H1 (cell line): ENCODE measurements at places on chromosomes 11 and 22. TPM values are rescaled to one million over a fixed set of nuclear protein-coding genes. Genes with fewer than 3 reads are reported as not detected.

GRCh38 chr11:121249039-121249663 lies 43.4 kb upstream of the SC5D start:
- H3K36me3 ChIP-seq: no peaks in the 10 kb centered on the region
- no peak for DNase-seq
- H3K4me1 ChIP-seq: peaks cover 6% of the 10 kb centered on the region
- H3K27me3 ChIP-seq: no peaks in the 10 kb centered on the region
- no peak overlapping the region for H3K4me3 ChIP-seq

- no peak for DNase-seq
- H3K4me3 ChIP-seq: no peak overlapping the region
- no peaks in the 10 kb centered on the region for H3K36me3 ChIP-seq
- no peak overlapping the region for H3K27ac ChIP-seq
- H3K4me1 ChIP-seq: peaks cover 2% of the 10 kb centered on the region; the same call in 1 of the 2 replicates
Measured at GRCh38 chr11:77440678-77441077, 33.2 kb downstream of the PAK1 start.

- no peak for DNase-seq
- H3K27me3 ChIP-seq: no peaks in the 10 kb centered on the region
- no peak overlapping the region for H3K4me3 ChIP-seq
Measured at GRCh38 chr11:120717042-120717441, 205.5 kb downstream of the GRIK4 start.

- DNase-seq: no peak
- H3K27ac ChIP-seq: no peak overlapping the region
Measured at GRCh38 chr11:68806931-68807844, 34.5 kb downstream of the CPT1A start.

- H3K27me3 ChIP-seq: no peaks in the 10 kb centered on the region
- no peak overlapping the region for H3K27ac ChIP-seq
- H3K36me3 ChIP-seq: no peaks in the 10 kb centered on the region
- DNase-seq: no peak
- no peaks in the 10 kb centered on the region for H3K4me1 ChIP-seq
Measured at GRCh38 chr11:73428227-73428626, 52.0 kb downstream of the RELT start.

The MYRF gene
- 6.0 TPM in 2 replicates for total RNA-seq

The CELF1 gene
- total RNA-seq: 194 and 197 TPM in 2 replicates
